ENCODE measurements at places on chromosomes 13 and 19.
A peak's percentile ranks its signal among the peaks of the same experiment; 100 is the strongest.

- DNase-seq = no peak
These were observed 21.9 kb downstream of the ONECUT3 start for GRCh38 chr19:1774989-1775772.

DNA sequence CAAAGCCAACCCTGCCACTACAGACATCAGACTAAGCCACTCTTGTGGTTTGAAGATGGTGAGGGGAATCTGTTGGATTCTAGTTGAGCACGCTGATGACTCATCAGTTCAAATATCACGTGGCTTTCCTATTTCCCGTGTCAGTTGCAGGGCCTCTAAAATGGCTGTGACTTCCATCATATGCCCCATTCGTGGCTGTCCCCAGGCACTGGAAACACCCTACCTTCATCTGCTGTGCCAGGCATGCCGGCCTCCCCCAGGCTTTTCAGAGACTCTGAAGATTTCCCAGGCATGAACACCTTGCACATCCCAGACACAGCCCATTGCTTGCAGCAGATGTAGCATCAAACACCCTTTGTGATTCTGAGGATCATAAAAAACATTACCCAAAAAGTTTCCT lies 659.9 kb downstream of the UQCRFS1 start:
- DNase-seq = no peak

DNA sequence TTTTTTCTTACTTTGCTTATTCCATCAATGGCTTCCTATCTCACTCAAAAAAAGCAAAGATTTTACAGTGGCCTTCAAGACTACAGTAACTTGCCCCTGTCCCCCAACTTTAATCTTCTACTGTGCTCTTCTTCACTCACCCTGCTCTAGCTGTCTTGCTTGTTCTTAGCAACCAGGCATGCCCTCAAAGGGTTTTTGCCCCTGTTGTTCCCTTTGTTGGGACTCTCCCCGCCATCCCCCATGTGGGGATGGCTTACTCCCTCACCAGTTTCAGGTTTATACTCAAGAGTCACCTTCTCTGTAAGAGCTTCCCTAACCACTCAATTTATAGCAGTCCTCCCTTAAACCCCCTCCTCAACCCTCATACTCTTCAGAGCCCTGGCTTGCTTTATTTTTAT lies 5.4 kb downstream of the MTMR6 start:
- no peak for DNase-seq

GRCh38 chr19:44636439-44637389 lies 7.0 kb upstream of the PVR start:
- no peak for DNase-seq

DNA sequence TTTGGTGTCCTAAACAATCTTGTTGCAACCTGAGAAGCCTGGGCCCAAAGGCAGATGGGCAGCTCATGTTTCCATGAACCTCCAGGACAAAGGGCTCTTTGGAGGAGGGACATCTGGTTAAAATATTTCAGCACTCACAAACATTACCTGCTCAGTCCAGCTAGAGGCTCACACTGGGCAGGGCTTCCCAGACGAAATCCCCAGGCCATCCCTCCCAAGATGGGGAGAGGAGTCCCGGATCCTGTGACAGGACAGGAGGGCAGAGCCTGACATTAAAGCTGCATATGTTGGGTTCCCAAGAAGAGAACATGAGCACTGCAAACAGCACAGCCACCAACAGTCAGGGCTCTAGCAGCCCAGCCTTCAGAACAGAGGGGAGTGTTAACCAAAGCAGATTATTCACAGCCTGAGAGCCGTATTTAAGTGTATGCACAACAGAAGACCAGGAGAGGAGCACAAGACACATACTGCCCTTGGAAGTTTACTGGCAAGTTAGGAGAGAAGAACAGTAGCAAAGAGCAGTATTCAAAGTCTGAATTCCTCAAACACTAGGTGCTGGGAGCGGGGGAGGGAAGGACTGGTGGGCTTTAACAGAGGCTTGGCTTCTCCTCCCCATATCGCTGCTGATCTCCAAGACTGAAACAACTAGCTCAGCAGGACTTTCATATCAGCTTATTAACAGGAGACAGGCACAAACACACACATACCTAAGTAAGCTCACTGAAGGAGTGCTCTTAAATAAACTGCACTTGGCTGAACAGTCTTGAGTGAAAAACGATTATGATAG lies 12.3 kb downstream of the ATP7B start:
- DNase-seq = no peak

GRCh38 chr19:56110515-56111448 lies 10.3 kb downstream of the ZNF787 start:
- DNase-seq = no peak

DNA sequence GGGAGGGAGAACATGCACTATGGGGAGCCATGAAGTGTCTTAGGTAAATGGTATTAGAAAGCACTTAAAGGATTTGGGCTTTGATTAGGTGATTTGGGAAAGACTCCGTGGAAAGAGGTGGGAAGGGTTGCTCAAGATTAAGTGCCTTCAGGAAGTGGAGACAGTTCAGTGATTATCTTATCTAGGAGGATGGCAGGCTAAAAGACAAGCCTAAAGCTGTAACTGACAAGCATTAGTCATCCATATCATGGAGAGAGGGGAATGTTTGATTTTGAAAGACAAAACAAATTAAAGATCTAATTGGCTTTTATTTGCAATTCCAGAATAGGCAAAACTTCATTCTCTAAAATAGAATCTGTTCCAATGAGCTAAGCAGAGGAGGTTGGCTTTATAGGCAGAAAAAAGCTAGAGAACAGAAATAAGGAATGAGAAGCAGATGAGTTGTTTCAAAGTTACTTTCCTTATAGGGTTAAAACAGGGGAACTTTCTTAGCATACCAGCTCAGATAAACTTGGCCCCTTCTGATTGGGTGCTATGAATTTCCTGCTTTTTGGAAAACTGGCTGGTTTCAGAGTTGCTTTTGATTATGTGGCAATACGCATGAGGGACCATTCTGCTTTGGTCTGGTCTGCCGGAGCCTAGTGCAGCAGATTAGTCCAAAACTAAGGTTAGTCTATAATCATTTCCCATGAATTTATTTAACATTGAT lies 1.8 kb upstream of the DIAPH3 start:
- DNase-seq = no peak

GRCh38 chr19:6803036-6803404 lies 30.5 kb downstream of the VAV1 start:
- no peak for DNase-seq

GRCh38 chr13:99418843-99419140 lies 82.5 kb upstream of the TM9SF2 start:
- DNase-seq = no peak

GRCh38 chr19:7701654-7702457 lies at the start of gene FCER2:
FCER2 (minus strand) TSS chr19:7702131; CDS start chr19:7699760, 2,371 bp downstream.
- DNase-seq = no peak

GRCh38 chr19:28235606-28236125 lies 977.3 kb downstream of the UQCRFS1 start:
- DNase-seq = no peak

DNA sequence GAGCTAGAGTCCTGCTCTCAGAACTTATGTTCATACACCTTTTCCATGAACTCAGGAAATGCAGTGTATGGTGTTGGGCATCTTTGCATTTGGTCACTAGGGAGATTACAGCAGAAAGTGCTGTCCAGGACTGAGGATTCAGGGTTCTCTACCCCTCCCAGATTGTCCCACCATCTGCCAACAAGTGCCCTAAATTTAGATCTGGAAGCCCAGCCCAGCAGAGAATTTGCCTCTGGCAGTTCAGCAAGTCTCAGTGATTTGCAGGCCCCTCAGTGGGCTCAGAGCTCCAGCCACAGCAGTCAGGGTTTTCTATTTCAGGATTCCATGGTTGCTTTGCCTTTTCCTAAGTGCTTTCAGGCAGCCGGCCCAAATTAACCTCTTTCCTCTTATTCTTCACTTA lies 23.4 kb downstream of the CNFN start:
- no peak for DNase-seq

- DNase-seq = no peak
These were observed 131.8 kb downstream of the STARD13 start for GRCh38 chr13:33153421-33154404.

GRCh38 chr19:4916292-4917082 lies 7.2 kb downstream of the UHRF1 start:
- DNase-seq = peak; percentile 61

GRCh38 chr19:17304386-17305215 lies 1.1 kb upstream of the MRPL34 start:
- DNase-seq = no peak

DNA sequence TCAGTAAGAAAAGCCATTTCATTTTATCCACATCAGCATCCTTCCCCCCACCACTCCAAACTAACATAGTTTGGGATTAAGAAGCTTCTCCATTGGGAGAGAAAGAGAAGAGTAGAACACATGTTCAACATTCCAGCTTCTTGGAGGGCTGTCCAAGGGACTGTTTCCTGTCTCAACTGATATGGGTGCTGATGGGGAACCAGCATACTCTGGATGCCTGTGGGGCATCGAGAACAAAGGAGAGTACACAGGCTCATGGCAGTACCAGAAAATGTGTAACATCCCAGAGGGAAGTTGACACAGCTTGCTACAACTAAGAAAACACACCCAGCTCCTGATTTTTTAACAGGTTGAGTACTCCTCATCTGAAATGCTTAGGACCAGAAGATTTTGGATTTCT lies 24.7 kb downstream of the SUCLA2 start:
- no peak for DNase-seq

GRCh38 chr13:43433691-43434141 lies 353.1 kb downstream of the ENOX1 start:
- DNase-seq = no peak

GRCh38 chr13:90116121-90116520 lies 1231.4 kb upstream of the MIR17HG start:
- DNase-seq = no peak

- no peak for DNase-seq
These were observed 6.1 kb downstream of the SH2D3A start for GRCh38 chr19:6761053-6761676.

GRCh38 chr19:6736169-6736916 lies 1.0 kb downstream of the GPR108 start:
- peak; percentile 73 for DNase-seq

DNA sequence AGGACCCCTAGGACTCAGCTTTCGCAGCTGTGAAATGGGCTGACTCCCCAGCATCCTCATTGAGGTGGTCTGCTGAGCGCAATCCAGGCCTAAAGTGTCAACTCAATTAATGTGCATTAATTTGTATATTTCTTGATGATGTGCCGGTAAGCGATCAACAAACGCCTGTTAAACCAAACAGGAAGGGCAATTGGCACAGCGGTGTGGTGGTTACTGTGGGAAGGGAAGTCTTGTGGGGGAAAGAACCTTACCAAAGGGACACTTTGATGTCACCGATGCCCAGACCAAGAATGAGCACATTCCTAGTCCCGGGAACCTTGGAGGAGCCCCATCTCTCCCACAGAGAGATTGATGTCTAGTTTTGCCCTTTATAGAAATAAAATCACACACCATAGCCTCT lies 1.6 kb downstream of the JAK3 start:
- no peak for DNase-seq

GRCh38 chr19:591099-591958 lies 1.6 kb downstream of the HCN2 start:
- DNase-seq = no peak

GRCh38 chr19:13138171-13138915 lies 11.8 kb downstream of the STX10 start:
- DNase-seq = no peak

DNA sequence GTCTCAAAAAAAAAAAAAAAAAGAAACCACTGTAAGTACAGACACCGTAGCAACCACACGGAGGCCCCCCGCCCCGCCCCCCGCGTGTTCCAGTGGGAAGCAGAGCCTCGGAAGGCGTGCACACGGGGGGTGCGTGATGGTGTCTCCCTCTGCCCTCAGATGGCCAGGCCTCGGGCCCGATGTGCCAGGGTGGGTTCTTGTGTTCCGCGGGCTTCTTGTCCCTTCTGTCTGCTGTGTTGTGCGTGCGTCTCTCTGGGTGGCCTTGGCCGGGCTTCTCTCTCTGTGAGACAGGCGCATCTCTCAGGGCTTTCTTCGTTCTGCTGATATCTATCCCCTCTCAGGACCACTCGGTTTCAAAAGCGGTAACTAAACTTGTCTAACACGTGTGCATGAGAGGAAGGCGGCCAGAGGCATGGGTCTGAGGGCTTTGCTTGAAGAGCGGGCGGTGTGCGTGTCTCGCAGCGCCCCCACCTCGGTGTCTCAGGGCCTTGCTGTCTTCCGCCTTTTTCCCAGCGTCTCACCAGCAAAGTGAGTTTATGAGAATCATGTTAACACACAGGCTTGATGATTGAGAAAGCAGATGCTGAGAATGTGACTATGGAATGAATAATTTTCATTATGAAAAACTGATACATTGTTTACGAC lies 12.6 kb downstream of the ATP11A start:
- DNase-seq = no peak

DNA sequence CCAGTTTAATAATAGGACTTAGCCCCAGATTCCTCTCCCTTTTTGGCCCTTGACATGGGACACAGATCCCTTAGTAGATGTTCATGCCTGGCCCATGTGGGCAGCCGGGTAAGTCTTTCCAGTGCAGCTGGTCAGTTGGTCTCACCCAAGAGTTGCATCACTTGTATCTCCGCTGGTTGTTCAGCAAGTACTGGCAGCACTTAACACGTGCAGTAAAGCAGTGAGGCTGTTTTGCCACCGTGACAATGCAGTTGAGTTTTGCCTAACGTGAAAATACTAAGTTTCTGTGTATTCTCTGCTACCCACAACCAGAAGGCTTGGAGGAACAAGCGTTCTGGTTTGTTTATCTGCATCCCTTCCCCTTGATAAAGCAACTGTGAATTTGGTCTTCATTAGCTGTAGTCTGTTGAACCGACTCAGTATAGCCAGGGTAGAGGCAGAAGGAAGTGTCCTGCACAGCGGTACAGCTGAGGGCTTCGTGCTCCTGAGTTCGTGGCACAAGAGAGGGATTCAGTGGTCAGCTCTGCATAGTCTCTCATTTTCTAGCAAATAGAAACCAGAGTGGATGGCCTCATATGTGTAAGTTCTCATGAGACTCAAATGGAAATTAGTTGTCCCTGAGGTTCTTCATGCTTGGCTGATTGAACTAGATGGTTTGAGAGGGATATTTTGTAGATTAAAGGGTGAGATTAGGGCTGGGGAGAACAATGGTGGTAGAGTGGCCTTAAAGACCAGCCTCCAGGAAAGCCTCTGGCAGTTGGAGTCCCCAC lies 50.3 kb downstream of the ARHGEF7 start:
- no peak for DNase-seq

Data from GM12891 (cell line).